ENCODE measurements at places on chromosomes 6 and 20.

DNA sequence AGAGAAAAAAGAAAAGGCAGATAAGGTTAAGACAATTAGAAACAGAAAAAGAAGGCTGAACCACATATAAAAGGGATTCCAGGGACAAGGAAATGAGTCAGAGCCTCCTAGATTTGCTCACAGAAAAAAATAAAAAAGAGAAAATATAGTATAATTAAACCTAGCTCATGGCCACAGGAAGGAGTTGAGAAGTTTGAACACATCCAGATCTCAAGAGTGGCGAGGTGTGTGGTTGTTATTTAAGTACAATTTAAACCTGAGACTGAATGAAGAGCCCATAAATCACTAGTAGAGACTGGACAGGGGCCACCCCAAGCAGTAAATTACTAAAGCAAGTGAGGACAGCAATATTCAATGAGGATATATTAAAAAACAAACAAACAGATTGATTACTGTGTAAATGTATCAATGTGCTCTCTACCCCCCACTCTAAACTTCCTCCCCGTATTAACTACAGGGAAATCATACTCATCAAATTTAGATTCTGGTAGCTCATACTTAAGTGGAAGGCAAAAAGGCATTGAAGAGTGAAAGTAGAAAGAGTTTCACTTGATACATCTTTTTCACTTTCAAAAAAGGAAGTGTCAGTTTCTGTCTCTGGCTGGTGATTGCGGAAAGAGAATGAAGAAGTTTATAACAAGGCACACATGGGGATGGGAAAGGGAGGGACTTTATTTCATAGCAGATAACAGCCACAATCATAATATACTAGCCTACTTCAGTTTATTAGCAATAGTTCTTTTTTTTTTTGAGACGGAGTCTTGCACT, 49.3 kb upstream of the SCAF8 start:
- peak; percentile 66 for DNase-seq

GRCh38 chr6:74075323-74075722, 379.3 kb downstream of the CD109 start:
- no peak for DNase-seq

- no peak for DNase-seq
Measured at GRCh38 chr6:35296931-35297600, 552 bp upstream of the DEF6 start.

GRCh38 chr20:40744072-40744817, 55.2 kb upstream of the MAFB start:
- no peak for DNase-seq

- peak; percentile 75 for DNase-seq
Measured at GRCh38 chr6:149723771-149724417, 6.0 kb upstream of the LATS1 start.

DNA sequence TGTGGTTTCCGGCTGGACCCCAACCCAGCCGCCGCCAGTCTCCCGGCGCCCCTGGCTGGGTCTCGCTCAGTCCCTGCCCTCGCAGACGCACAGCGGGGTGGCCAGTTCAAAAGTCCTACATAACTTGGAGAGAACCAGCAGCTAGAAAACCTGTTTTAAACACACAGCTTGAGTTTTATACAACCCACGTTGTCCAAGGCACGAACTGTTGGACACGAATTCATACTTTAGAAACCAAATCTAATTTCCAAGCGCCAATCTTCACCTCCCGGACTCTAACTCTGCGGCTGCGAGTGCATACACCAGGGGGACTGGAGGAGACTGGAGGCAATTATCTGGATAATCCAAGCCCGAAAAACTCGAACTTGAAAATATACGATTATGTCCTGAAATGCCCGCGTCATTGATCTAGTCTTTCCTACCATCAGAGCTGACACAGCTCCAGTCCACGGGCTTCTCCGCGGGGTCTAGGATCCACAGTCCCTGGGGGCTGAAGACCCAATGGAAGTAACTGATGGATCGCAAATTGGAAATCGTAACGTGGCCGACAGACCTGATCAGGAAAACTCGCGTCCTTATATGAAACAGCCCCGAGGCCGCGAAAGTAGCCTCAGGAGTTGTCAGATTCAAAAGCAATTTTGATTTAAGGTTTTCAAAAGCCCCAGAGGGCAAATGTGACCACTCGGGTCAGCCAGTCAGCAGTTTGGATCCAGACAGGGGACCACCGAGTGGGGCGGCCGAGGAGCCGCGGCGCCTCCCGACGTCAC, 843 bp upstream of the HEY2 start:
- peak; percentile 36 for DNase-seq

DNA sequence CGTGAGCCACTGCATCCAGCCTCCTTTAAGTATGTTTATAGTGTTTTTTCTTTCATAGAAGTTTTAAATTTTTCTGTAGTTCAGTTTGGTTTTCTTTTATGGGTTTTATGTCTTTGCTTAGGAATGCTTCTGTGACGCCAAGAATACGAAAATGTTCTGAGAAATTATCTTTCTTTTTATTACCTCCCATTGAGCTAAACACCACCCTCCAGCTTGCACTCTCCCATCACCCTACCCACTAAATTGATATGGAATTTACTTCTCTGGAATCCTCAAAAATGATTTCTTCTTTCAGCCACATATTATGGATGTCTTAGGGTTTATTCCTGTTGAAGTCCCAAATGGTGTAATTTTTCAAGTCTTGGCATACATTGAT, 38.1 kb downstream of the JARID2 start:
- peak; percentile 72 for DNase-seq

- no peak for DNase-seq
Measured at GRCh38 chr6:91079969-91080368, 493.1 kb upstream of the MAP3K7 start.

DNA sequence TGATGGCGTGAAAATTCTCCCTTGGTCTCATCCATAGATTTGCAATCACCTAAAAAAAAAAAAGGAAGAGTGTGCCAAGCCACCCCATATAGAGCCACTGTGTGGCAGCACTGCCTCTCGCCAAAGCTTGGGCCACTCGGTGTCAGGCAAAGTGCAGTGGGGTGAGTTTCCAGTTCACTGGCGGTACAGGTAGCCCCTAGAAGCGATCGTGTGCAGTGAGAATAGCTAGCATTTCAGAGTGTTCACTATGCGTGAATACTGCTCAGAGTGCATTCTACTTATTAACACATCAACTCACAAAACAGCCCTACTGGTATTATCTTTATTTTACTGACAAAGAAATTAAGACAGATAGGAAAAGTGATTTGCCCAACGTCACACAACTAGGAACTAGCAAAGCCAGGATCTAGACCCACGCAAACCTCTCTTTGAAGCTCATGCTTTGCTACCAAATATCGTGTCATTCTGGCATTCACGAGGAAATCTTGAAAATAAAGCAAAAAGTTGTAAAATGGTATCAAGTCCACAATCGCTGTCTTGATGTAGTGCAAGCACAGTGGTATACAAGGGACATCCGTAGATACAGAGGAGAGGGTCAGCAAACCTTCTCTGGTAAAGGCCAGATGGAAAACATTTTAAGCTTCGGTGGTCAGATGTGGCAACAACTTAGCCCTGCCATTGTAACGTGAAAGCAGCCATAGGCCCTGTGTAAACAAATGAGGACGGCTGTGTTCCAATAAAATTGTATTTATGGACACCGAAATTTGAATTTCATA, 10.4 kb upstream of the GCNT2 start:
- peak; percentile 51 for DNase-seq

GRCh38 chr20:25864326-25864962, 167.8 kb upstream of the ZNF337 start:
- no peak for DNase-seq

- DNase-seq: no peak
Measured at GRCh38 chr6:44561060-44561623, 173.6 kb downstream of the CDC5L start.

DNA sequence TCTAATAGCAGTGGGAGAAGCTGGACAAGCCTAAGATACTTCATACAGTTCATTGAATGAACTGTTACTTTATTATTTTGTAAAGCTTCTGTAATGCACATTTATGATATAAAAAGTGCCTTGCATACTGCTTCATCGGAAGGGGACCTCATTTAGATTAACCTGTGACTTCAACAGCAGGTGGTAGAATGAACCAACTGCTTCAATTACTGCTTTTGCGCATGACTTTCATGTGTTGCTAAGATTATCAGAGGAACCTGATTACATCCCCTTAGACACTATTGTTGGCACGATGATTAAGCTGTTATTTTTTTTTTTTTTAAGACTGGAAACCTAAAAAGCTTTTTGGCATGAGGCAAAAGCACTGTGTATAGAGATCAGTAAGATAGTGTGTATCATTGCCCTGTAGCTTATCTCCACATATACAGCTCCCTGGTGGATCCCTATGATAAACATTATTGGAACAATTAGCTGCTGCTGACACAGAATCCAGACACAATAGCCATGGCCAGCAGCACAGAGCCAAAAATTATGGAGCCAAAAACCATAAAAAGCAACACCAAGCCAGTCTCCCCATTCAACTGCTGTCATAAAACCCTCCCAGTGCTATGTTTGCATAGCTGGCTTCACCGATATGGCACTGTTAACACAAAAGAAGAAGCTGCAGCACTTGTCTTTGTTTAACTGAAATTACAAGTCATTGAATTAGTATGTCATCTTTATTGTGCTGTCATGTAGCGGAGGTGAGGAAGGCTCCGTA, 731.6 kb upstream of the MMS22L start:
- no peak for DNase-seq

DNA sequence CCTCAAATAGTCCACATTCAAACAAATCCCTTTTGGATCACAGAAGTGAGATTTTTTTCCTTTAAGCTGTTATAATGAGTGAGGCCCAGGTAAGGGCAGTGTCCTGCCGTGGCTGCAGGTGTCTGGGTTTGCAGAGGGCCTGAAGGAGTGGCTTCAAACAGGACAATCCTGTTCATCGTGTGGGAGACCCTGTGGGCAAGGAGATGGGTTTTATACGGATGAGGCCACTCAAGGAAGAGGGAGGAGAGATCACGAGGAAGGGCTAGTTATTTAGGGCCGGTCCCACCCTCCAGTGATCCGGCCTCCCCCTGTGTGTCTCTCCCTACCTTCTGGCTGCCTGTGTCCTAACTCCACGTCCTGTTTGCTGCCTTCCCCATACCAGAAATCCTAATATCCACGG, 33.8 kb downstream of the PPP1R14C start:
- DNase-seq: no peak

- DNase-seq: peak; percentile 88
Measured at GRCh38 chr20:32470025-32470861, 112.1 kb downstream of the ASXL1 start.

DNA sequence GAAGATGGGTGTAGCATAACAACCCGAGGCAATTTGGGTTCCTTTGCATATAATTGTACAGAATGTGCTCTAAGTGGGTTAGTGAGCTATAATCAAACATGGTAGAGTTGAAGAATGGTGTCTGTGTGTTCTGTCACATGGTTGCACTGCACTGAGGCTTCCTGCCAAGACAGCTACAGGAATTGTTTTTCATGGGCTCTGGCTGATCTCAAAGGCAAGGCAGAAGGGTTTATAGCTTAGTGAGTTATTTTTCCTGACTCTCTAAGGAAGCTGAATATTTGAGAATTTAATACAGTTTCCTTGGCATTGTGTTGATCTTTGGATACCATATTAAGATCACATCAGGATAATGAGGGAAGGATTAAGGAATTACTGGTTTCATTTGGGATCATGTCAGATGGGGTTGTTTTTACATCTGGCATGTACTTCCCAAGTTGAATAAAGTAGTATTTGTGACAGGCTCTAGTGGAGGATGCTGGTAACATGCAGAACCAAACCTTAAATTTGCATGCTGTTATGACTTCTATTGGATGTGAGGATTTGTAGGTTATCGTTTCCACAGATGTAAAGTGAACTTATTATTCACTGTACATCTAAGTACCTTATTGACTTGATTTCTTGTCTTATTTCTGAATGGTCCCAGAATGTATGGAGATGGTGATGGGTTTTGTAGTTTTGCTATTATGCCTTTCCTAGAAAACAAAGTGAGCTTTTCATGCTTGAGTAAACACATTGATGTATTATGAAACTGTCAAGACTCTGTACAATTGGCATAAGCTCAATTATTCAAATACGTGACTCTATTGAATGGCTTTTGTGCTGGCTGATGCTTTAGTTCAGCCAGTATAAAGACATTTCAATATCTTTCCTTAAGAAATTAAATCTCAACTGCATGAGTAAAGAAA, 43.3 kb downstream of the LRRC1 start:
- peak; percentile 34 for DNase-seq

DNA sequence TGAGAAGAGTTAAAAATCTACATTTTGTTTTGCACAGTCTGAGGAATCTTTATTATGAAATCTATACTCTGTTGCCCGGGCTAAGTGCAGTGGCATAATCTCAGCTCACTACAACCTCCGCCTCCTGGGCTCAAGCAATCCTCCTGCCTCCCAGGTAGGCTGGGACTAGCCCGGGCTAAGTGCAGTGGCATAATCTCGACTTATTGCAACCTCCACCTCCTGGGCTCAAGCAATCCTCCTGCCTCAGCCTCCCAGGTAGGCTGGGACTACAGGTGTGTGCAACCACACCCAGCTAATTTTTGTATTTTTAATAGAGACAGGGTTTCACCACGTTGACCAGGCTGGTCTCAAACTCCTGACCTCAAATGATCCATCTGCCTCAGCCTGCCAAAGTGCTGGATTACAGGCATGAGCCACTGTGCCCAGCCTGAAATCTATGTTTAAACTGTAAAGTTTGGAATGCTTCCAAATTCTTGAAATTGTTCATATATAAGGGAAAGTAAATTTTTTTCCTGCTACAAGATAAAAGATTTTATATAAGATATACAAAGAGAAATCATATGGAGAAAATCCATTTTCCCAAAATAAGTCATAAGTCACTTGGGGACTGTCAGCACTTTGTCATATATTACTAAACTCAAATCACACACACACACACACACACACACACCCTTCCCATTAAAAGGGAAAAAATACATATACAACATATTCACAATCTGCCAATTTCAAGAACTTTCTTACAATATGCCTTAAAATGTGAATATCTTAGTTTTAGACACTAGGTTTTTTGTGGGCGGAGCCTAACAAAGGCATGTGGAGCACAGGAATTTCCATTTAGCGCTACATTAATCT, 19.4 kb downstream of the PTPRK start:
- no peak for DNase-seq

DNA sequence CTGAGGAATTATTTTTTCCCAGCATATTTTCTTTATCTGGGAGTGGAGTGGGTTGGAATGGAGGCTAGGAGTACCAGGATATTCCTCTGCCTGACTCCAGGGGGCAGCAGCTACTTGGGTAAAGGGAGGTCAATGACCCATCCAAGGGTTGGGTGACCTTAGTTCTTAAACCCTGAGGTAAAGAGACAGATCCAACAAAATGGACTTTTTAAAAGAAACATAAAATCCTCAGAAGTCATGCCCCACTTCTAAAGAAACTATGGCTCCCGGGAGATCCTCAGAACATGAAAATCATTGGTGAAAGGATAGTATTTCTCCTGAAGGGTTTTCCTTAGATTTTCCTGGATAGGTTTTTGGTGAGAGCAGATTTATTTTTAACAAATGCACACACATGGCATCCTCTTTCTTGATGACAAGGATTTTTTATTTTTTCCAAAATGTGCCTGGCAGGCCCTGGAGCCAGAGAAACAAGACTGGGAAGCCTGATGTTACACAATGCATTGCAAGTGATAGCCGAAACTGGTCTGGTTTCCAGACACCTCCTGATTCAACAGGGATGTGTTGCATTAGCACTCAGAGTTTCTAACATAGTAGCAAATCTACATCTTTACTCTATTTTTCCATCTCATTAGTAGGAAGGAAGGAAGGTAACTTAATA, 240.9 kb upstream of the BTBD3 start:
- peak; percentile 34 for DNase-seq

- DNase-seq: no peak
Measured at GRCh38 chr6:154345811-154346210, 10.8 kb downstream of the IPCEF1 start.

- DNase-seq: no peak
Measured at GRCh38 chr6:45758787-45759471, 256.7 kb downstream of the CLIC5 start.

All from astrocyte of the spinal cord (primary cell).